Stimulated activated CD8-positive, alpha-beta memory T cell treated with anti-CD3 and anti-CD28 coated beads, Interleukin-4, amount 100 ng/mL, for 1 hour (primary cell): ENCODE measurements at places on chromosomes 2 and 18.

DNA sequence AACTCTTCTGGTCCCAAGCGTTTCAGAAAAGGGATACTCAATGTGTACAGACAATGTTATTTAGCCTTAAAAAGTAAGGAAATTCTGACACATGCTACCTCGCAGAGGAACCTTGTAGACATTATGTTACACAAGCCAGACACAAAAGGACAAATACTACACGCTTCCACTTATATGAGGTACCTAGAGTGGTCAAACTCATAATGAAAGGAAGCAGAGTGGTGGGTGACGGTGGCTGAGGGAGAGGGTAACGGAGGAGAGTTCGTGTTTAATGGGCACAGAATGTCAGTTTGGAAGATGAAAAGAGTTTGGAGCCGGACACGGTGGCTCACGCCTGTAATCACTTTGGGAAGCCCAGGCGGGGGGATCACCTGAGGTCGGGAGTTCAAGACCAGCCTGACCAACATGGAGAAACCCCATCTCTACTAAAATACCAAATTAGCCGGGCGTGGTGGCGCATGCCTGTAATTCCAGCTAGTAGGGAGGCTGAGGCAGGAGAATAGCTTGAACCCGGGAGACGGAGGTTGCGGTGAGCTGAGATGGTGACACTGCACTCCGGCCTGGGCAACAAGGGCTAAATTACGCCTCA, 1.4 kb downstream of the MCM6 start:
- DNase-seq, result no peak

DNA sequence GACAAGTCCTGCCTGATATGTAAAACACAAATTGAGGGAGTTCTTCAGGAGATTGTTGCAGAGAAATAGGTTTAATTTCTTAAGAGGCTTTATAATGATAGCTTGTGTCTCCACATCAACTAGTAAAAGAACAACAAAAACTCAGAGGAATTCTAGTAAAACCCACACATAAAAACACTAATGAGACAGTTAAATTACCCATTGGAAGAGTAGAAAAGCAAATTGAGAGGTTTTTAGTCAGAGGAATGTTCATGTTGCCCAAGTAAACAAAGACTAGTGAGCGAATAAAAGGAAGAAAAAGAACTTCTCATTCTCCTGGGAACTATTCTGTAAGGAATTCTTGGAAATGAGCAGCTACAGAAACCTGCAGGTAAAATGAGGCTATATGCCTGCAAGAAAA, 330.6 kb downstream of the STK39 start:
- DNase-seq, result no peak

DNA sequence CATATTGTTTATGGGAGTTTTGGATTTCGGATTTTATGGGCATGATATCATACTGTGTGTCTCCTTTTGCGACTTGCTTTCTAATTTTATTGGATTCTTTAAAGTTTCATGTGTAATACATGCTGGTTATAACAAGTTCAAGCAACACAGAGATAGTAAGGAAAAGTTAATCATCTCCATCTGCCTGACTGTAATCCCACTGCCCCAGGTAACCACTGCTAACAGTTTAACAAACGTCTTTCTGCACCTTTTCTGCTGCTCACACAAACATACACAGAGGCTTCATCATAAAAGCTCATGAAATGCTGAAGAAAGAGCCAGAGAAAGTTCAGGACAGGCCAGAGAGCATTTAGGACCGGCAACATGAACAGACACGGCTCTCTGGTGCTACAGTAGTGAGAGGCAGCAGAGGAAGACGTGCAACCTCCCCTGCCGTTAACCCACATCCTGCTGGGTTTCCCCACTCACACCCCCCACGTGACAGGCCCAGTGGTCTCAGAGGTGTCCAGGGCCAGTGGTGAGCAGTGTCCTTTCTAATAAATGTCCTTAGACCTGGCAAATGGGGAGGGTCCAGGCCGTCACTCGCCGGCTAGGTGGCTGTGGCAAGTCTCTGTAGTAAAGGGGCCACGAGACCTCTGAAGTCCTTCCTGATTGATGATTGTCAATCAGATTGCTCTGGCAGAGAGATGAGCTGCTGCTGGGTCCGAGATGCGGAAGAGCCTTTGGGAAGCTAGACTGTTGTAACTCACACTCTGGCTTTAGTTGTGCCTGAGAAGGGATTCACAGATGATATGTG, 43.0 kb upstream of the SLC1A4 start:
- peak; percentile 33 for DNase-seq

DNA sequence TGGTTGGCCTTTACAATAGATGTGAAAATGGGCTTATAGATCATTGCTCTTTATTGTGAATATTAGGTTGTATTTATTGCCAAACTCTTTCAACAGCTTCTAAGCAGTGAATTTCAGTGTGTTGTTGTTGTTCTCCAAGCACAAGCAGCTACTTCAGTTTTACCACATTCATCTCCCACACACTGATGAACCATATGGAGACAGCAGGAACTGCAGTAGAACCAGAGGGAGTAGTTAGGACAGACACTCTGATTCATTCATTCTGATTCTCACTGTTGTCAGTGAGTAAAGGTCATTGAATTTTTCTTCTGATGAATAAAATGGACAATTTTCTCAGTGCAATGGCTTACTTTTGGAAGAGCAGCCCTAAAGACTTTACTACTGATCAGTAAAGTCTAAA, 40.2 kb downstream of the CCDC74A start:
- DNase-seq, result no peak

- no peak for DNase-seq
Measured at GRCh38 chr2:101440127-101440738, 34.7 kb downstream of the RFX8 start.

GRCh38 chr2:72148837-72149555, 1.3 kb upstream of the CYP26B1 start:
- DNase-seq, result no peak

- DNase-seq, result no peak
Measured at GRCh38 chr2:27977731-27978312, 87.3 kb downstream of the BABAM2 start.

DNA sequence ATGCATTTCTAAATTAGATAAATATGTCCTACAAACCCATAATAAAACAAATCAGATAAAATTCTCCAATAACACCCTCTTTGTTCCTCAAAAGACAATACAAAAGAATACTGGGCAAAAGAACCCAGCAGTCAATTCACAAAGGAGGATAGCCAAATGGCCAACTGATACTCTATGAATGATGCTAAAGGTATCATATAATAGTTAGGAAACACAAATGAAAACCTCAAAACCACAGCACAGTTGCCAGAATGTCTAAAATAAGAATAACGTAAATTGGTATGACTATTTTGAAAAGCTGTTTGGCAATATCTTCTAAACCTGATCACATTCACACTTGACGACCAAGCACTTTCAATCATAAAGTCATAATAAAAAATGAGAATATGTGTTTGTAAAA, 315.4 kb downstream of the CDH7 start:
- DNase-seq, result no peak

DNA sequence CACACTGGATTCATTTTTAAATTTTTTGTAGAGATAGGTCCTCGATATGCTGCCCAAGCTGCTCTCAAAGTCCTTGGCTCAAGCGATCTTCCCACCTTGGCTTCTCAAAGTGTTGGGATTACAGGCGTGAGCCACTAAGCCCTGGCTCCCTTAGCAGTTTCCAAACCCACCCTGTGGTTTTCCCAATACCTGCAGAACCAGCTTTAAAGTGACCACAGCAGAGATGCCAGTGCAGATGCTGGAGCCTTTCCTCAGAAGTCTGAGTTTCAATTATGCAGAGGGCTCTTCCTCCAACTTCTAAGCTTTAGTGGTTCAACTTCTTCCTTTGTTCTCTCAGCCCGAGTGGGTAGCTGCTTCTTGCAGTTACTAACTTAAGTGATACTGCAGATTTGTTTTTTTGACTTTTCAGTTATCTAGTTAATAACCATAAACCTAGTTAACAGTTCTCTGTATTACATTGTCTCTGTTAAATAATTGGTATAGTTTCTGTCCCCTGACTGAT, 8.1 kb upstream of the HAAO start:
- DNase-seq, result no peak

- no peak for DNase-seq
Measured at GRCh38 chr2:237911363-237912017, 52.1 kb downstream of the RAMP1 start.

GRCh38 chr2:181076658-181077057, 96.3 kb downstream of the UBE2E3 start:
- DNase-seq, result no peak

- no peak for DNase-seq
Measured at GRCh38 chr2:18301421-18302139, 258.9 kb downstream of the RDH14 start.
